ENCODE measurements at places on chromosomes 12 and 14.

- no peak for DNase-seq
Measured at GRCh38 chr12:53623548-53624385, 2.4 kb downstream of the ATF7 start.

DNA sequence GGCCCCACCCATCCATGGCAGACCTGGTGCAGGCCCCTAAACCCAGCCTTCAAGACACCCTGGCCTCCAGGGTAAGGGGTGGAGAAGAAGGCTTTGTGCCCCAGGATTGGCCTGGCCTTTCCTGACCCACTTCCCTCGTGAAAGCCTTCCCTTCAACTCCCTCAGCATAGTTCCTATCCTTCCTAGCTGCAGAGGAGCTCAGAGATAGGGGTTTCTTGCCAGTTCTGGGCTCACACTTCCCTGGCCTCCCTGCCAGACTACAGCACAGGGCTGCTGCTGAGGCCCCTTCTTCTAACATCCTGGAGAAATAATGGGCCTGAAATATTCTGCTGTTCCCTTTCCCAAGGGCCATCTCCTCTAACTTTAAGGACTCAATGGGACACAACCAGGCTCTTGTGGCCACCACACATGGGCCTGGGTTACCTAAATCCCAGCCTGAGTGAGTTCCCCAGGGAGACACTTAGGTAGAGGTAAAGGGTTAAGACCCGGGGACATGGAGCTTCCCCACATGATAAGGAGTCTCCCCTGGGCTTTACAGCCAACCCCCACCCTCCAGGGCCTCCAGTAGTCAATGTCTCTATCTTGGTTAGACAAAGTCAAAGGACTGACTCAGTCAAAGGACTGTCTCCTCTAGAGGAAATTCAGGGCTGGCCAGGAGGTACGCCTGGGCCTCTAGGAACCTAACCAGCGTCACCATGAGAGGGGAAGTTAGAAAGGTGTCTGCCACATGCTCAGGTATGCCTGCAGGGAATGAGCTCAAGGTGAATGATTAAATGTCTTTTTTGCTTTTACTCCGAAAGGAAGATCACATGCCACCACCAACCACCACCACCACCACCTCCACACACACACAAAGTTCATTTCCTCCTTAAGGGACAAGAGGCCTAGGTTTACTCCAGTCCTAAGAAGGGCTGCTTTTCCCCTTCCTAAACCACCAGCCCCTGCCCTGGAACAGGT is 7.1 kb downstream of the ZFP36L1 start:
- DNase-seq: no peak

DNA sequence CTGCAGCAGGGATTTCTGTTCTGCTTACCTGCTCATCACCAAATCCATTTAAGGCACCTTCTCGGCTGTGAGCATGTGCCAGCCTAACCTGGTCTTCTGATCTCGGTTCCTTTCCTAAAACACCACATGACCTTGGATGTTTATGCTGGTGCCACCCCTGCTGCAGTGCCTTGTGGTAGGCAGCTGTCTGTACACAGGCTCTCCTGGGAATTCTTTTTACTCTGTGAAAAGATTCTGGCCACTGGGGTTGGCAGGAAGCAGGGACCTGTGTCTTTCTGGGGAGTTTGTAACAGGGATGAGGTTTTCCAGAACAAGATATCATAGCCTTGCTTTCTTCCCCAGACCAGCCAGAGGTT is 10.4 kb upstream of the PLEKHG3 start:
- no peak for DNase-seq

DNA sequence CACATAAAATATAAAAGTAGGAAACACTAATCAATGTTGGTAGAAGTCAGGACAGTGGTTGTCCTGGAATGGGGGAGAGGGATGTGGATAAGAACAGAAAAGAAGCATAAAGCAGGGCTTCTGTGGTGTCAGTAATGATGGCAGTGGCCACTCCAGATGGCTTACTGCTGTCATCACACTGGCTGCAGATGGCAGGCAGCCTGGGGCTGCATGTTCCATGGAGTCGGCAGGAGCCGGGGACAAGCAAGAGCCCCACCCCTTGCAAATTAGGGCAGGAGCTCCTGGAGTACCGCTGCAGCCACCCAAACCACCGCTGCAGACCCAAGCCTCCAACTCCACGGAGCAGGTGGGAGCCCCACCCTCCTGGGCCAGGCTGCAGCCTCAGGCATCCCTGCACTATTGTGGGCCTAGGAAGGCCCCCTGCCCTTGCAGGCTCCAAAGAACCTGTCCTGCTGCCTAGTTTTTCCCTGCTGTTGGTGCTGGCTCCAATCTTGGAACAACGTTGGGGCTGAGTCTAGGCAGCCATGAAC is 28.8 kb upstream of the SLC5A8 start:
- DNase-seq: no peak

GRCh38 chr12:75977952-75978671 is 53.5 kb downstream of the PHLDA1 start:
- peak; percentile 86 for DNase-seq

DNA sequence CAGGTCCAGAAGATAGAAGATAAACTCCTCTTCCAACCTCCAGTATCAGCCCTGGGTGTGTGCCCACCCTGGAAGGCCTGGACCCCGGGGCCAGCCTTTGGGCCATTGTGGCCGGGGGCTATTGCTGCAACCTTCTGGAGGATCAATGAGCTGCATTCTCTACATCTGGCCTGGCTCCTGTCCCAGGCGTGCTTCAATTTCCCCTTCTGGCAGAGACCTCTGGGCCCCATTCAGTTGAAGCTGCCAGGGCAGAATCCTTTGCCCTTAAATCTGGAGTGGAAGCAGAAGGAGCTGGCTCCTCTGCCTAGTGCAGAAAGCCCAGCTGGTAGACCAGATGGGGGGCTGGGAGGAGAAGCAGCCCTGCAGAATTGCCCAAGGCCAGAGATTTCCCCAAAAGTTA is 10.0 kb downstream of the NYNRIN start:
- DNase-seq: no peak

GRCh38 chr12:3727877-3728632 is 24.9 kb downstream of the CRACR2A start:
- DNase-seq: peak; percentile 34

- no peak for DNase-seq
Measured at GRCh38 chr12:63882844-63883243, 38.3 kb downstream of the SRGAP1 start.

GRCh38 chr12:26226629-26227360 is 31.4 kb downstream of the SSPN start:
- DNase-seq: no peak

DNA sequence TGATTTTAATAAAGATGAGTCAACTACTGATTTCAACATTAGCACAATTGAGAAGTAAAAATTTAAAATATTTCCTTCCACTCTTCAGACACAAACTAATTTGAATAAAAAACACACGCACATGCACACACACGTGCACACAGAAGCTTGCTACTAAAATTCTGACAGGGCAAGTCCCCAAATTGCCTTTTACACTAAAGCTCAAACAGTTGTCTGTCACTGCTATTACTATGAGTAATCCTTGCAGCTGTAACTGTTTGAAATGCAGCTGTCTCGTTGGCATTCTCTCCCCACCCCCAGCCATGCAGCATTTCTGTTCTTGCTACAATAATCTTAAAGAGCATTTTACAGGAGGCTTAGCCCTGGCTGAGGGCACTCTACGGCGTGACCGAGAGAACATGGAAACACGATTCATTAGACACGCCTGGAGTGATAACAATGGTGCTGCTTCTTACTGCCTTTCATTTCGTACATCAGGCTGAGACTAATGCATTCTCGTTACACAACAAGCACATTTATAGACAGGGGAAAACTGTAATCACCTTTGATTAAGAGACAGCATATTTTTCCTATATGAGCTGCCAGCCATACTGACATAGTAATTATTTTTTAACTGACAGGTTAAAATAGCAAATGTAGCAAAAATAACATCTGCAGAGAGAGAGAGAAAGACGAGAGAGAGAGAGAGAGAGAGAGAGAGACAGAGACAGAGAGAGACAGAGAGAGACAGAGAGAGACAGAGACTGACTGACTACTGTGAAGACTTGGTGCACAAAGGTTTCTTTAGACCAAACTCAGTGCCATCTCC is 153.8 kb downstream of the MED13L start:
- DNase-seq: no peak

DNA sequence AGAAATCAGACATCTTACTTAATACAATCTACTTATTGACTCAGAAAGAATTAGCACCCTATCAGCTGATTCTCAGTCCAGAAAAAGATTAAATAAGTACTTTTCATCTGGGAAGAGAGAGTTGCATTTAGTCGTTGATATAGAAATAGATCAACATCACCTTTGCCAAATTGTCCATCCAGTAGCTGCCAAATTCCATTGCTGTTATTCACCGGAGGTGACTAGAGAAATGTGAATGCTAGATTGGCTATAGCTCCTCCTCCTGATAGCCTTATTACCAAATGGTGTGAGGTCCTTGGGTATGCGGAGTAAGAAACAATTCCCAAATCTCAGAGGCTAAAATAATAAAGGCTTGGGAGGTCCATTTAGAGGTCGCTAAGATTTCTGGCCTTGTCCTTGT is 723.3 kb upstream of the FLRT2 start:
- no peak for DNase-seq

DNA sequence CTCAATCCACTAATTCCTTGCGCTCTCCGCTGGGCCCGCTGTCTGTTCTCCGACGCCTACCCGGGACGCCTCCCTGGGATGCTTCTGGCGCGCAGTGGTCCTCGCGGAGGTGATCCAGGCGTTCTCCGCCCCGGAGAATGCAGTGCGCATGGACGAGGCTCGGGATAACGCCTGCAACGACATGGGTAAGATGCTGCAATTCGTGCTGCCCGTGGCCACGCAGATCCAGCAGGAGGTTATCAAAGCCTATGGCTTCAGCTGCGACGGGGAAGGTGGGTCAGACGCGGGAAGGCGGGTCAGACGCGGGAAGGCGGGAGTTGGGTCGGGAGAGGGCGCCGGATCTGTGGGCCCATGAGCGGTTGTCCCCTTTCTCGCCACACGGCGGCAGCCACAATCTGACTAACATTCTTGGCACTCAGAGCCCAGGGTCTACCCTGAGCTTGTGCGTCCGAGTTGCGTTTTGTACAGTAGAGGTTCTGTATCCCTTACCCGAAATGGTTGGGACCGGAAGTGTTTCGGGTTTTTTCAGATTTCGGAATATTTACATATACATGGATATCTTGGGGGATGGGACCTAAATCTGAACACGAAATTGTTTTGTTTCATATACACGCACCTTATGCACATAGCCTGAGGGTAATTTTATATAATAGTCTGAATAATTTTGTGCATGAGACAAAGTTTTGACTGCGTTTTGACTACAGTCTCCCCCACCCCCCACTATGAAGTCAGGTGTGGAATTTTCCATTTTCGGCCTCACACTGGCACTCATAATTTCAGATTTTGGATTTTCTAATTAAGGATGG is 762 bp downstream of the C12orf57 start:
- peak; percentile 76 for DNase-seq

GRCh38 chr12:28872654-28873268 is 276.3 kb upstream of the FAR2 start:
- DNase-seq: peak; percentile 32

Data from SK-N-MC (cell line).